ENCODE measurements at places on chromosomes 6 and 20.

DNA sequence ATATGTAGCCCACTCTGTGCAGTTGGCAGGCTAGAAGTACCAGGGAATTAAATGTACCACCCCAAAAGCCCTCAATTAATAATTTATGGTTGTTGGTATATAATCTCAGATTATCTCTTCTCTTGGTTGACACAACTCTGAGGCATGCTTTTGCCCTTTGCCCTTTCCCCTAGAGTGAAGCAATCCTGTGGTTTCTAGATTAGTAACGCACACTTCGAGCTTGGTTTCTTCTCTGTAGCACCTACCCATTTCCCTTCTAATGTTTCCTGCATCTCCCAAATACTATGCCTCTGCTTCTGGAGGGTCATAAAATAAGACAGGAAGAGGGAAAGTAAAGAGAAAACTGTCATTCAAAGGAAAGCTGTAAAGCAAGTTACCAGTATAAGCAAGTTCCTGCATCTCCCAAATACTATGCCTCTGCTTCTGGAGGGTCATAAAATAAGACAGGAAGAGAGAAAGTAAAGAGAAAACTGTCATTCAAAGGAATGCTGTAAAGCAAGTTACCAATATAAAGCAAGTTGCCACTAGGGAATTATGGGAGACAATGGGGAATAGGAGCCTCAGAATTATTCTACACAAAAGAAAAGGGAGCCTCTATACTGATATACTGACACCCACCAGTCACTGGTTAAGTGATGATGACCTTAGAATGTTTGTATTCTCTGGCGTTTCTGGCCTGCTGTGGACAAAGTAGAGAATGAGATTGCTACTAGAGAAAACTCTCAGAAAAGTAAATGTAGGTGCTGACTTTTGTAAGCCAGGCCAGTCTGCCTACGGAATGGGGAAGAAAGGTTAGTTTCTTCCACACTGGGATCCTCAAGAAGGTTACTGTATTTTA is 862.6 kb upstream of the MAN1A1 start:
- no peak for DNase-seq

DNA sequence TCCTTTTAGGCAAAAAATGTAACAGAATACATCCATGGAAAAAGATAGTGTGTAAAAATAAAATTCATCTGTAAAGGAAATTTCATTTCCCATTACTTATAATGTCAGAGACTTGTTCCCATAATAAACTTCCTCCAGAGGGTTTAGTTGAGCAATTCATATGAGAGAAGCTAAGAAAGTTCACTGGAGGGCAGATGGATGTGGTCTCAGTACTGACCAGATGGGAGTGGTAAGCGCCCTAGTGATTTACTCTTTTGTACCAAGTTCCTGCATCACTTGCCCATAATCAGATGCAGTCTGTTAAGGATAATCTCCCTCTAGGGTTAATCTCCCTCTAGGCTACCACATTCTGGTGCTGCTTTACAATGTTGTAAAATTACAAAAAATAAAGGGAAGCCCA is 61.7 kb downstream of the ESF1 start:
- DNase-seq = no peak

GRCh38 chr20:54014293-54014926 is 56.0 kb downstream of the BCAS1 start:
- no peak for DNase-seq

GRCh38 chr20:12591949-12592470 is 416.8 kb upstream of the SPTLC3 start:
- no peak for DNase-seq

- DNase-seq = no peak
These were observed 312.0 kb downstream of the ZFAND3 start for GRCh38 chr6:38131527-38131965.

DNA sequence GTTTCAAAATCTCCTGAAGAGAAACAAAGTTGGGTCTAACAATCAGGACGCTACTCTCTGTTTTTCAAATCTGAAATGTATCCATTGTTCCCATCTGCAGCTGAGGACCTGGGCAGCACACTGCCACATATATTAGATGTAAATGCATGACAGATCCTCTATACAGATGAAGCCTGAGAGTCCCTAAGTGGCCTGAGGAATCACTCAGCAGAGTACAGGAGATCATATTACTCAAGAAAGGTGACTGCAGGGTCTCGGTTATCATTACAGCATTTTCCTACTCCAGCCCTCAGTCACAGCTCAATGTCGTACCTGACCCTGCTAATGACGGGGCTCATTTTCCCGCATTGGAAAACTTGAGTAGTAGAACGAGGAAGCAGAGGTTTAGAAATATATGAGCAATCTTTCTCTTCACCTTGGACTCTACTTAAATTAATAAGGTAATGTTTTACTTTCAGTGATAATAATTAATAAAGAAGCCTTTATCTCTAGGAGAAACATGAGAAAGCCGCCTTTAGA is 256.2 kb upstream of the IRAK1BP1 start:
- no peak for DNase-seq

GRCh38 chr6:111995404-111995803 is 58.5 kb upstream of the CCN6 start:
- no peak for DNase-seq

DNA sequence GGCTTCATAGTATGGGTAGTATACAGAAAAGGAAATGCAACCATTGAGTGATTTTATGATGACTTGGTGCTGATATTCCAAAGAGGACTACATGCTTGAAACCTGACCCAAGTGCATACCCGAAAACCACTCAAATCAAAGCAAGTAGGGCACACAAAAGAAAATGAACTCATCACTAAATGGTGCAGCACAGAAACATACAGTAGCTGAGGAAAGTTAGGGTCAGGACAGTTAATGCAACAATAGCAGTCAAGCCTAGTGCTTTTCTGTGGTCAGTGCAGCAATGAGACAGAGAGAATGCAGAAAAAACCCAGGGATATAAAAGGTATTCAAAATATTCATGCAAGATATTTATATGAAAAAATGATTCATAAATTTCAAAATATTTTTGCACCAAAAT is 711.1 kb downstream of the EPHA7 start:
- no peak for DNase-seq

All from activated T-helper 2 cell treated with anti-CD3 and anti-CD28 coated beads, Interferon-gamma antibody, Interleukin-2, Interleukin-4, amounts not matched to agents 10 μg/mL and 5 μg/mL and 100 μg/mL, durations not matched to agents 14 hours and 24 hours and 36 hours (primary cell).